ENCODE measurements at places on chromosomes 3 and 15. TPM values are rescaled to one million over a fixed set of nuclear protein-coding genes. Genes with fewer than 3 reads are reported as not detected.

- no peak for DNase-seq
Measured at GRCh38 chr3:163504974-163505373, 1573.3 kb downstream of the SI start.

DNA sequence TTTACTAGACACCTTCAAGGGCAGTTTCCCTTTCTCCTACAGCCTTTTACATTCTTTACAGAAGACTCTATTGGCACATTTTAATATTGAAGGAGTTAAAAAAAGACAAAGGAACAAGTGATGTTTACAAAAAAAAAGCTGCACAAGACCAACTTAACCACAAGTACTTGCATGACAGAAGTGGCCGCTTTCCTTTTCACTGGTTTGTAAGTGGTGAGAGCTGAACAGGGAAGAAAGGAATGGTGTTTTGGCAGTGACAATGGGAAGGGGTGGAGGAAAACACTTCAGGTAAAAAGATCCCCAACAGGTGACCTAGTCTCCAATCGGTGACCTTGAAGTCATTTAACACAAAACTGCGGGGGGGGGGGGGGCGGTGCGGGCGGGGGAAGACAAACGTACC lies 1.1 kb downstream of the WDR72 start:
- DNase-seq, result no peak

Gene SIN3A
- 47.9 TPM for total RNA-seq

Gene NEK11
- 5.7 TPM for total RNA-seq

Gene CLDN16
- total RNA-seq, result not detected

Data from posterior vena cava (tissue), 2 donors.